ENCODE measurements at places on chromosomes 16 and 17. TPM values are rescaled to one million over a fixed set of nuclear protein-coding genes. Genes with fewer than 3 reads are reported as not detected.

KRTAP4-6 gene
- polyA plus RNA-seq, result not detected

ITGB4 gene
- polyA plus RNA-seq, result 0.58 TPM

PIK3R5 gene
- polyA plus RNA-seq, result 0.15 TPM

TP53TG3B gene
- polyA plus RNA-seq, result not detected

PLA2G10 gene
- polyA plus RNA-seq, result not detected

CPHXL2 gene
- polyA plus RNA-seq, result not detected

SHISA9 gene
- not detected for polyA plus RNA-seq

CDH13 gene
- polyA plus RNA-seq, result 40.1 TPM

C1QTNF1 gene
- 15.0 TPM for polyA plus RNA-seq

PRM1 gene
- not detected for polyA plus RNA-seq

KRT34 gene
- 1.00 TPM for polyA plus RNA-seq

VAMP2 gene
- 12.2 TPM for polyA plus RNA-seq

CASKIN1 gene
- not detected for polyA plus RNA-seq

GDPD3 gene
- 1.3 TPM for polyA plus RNA-seq

SPIRE2 gene
- 0.59 TPM for polyA plus RNA-seq

CALB2 gene
- polyA plus RNA-seq, result 0.58 TPM

MTSS2 gene
- polyA plus RNA-seq, result 90.4 TPM

ACTG1 gene
- polyA plus RNA-seq, result 8,888 TPM

SEPTIN12 gene
- polyA plus RNA-seq, result not detected

ZG16B gene
- polyA plus RNA-seq, result not detected

SOCS1 gene
- polyA plus RNA-seq, result 13.2 TPM

SPN gene
- 0.05 TPM for polyA plus RNA-seq

PDE6G gene
- 0.64 TPM for polyA plus RNA-seq

ENPP7 gene
- polyA plus RNA-seq, result not detected

SOX15 gene
- 0.78 TPM for polyA plus RNA-seq

DRC3 gene
- 0.37 TPM for polyA plus RNA-seq

Data from fibroblast of lung (primary cell).